Renal cortical epithelial cell (primary cell): ENCODE measurements at places on chromosomes 1 and 21.
A peak's percentile ranks its signal among the peaks of the same experiment; 100 is the strongest.

- DNase-seq, result no peak
Observed at GRCh38 chr21:33608559-33608958, 20.1 kb upstream of the DONSON start.

GRCh38 chr1:110049801-110050601, 15.6 kb downstream of the STRIP1 start:
- DNase-seq, result no peak

DNA sequence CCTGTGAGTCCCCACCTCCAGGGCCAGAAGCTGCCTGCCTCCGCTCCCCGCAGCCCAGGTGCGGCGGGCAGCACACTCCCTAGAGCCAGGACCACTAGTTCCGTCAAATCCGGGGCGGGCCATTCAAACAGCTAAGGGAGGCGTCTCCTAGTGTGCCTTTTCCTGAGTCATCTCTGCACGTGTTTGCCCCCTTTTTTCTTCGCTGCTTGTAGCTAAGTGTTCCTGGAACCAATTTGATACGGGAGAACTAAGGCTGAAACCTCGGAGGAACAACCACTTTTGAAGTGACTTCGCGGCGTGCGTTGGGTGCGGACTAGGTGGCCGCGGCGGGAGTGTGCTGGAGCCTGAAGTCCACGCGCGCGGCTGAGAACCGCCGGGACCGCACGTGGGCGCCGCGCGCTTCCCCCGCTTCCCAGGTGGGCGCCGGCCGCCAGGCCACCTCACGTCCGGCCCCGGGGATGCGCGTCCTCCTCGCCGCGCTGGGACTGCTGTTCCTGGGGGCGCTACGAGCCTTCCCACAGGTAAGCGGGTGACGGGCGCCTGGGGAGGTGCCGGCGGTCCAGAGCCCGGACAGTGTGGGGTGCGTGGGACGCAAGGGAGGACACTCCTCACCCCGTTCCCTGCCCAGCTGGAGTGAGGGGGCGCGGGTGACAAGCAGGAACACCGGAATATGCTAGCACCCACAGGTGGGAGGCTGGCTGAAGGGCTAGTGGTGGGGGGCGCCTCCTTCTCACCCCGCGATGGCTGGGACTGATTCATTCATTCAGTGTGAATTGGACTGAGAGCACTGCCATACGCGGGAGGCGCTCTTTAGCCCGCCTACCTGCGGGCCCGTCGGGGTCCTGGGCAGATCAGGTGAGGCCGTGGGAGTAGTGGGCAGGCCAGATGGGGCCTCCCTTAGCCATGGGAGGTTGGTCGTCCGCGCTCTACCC, at the start of gene TNFRSF8:
Gene TNFRSF8, plus strand, starts transcription at position 163 of the 932 bp plus-strand sequence. Its CDS starts 296 bp downstream, at position 459.
- DNase-seq, result no peak

DNA sequence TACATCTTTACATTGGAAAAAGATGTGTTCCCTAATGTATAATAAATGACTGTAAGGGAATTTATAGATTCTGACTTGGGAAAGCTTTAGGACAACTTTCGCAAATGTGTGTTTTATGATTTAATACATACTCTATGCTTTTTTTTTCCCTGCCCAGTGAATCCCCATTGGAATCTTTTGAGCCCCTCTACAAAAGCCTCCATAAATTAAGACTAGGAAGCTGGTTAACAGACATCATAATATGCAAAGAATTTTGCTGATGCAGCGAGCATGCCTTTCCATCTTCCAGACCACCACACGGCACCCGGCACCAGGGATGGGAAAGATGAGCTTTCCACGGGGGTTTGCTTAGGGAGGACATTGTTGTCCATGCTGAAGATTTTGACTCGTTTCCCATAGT, 156.1 kb upstream of the IVNS1ABP start:
- no peak for DNase-seq

DNA sequence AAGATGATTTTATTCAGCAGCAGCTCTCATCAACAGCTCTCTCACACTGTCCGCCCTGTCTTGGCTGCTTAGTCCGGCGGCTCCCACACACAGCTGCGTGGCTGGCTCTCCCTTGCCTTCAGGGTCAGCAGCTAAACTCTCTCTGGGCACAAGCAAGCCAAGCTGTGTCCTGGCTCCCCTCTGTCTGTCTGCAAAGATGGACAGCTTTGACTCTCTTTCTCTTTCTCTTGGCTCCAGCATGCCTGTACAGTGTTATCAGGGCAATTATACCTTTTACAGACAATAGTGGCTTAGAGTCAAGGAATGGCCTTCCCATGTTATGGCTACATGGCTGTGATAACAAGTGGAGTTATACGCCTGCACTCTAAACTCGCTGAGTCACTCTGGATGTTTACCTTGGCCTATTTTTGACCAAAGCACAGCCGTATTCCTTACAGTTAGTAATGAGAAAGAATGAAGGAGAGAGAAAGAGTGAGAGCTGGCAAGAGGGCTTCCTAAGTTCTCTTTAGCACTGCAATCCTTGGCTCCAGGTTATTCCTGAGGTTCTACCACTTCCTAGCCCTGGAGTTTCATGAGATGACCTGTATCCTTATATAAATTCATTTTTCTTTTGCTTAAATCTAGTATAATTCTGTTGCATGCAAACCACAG, 59.9 kb upstream of the ZSWIM5 start:
- peak; percentile 76 for DNase-seq

DNA sequence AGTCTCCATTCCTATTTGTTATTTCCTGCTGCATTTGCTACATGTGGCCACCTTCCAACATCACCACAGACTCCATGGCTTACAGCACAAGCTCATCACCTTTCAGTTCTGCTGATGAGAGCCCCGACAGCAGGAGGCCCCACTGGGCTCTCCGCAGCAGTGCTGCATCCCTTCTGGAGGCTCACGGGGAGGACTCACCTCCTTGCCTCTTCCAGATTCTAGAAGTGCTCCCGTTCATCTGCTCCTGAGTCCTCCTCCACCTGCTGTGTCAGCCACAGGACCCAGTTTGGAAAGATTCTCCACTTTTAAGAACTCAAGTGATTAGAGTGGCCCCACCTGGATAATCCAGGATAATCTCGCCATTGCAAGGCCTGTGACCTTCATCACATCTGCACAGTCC, 167.6 kb downstream of the PCBP3 start:
- no peak for DNase-seq
